Activated CD8-positive, alpha-beta memory T cell treated with anti-CD3 and anti-CD28 coated beads for 4 hours (primary cell): ENCODE measurements at places on chromosomes 1 and 21.

- DNase-seq: no peak
Measured at GRCh38 chr1:176876966-176877515, 287.5 kb downstream of the ASTN1 start.

DNA sequence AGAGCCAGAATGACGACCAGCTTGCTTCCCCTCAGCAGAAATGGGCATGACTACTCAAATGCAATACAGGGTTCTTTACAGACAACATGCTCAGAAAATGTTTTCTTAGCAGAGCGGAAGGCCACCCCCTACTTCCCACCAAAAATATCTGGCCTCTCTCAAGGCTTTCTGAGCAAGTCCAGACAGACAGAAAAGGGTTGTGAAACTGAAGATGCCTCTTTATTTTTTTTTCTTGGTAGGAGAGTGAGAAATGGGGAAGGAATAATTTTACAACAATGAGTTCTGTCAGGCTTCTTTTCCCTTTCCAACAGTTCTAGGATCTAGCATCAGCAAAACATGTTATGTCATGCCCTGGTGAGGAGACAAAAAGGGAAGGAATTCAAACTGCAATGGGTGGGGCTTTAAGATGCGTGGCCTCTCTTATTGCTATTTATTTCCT, 172.0 kb upstream of the CAMK1G start:
- no peak for DNase-seq

GRCh38 chr1:246733704-246734103, 9.5 kb downstream of the SCCPDH start:
- DNase-seq: no peak

DNA sequence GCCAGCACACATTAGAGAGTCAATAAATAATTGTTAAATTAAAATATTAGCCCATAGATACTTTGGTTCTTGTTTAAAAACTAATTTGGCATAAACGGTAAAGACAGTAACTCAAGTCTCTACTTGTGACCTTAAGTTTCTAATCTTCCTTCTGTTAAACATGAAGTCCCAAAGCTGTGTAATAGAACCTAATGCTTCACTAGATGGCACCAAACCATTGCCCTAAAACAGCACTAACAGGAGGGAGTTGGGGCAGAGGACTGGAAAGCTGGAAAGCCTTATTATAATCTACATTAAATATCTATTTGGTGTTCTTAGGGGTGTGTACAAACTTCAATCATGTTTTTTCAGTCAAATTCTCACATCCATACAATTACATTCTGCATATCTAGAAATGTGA, 176.7 kb downstream of the OLFM3 start:
- DNase-seq: no peak

- no peak for DNase-seq
Measured at GRCh38 chr1:21821385-21822019, 9.4 kb downstream of the LDLRAD2 start.

GRCh38 chr1:169108223-169108622, 1.7 kb downstream of the ATP1B1 start:
- DNase-seq: no peak

- DNase-seq: peak; percentile 60
Measured at GRCh38 chr1:16013220-16013907, 4.5 kb downstream of the HSPB7 start.

DNA sequence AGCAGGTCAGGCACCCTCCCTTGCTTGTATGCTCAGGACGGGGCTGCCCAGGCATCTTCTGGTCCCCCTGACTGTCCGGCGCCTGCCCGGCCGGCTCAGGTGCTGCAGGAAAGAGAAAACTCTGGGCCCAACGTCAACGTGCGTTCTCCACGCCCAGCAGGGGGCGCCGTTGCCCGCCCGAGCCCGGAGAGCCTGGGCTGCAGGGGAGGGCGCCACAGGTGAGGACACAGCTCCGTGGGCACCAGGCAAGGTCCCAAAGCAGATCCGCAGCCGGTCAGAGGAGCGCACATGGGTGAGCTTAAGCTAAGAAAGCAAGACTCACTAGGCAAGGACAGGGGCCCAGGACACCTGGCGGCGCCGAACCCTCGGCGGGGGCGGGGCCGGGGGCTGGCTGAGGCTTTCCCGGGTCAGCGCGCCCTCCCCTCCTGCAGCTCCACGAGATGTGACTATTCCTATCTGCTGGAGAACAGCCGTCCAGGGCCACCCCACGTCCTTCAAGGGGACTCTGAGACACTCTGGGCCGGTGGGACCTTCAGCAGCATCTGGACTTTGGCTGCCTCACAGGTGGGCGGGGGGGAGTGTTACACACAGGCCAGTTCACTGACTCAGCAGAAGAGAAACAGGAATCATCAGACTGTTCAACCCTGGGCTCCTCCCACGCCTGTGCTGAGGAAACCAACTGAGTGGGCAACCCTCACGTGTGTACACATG, 29.3 kb downstream of the KRTAP10-1 start:
- DNase-seq: peak; percentile 54

DNA sequence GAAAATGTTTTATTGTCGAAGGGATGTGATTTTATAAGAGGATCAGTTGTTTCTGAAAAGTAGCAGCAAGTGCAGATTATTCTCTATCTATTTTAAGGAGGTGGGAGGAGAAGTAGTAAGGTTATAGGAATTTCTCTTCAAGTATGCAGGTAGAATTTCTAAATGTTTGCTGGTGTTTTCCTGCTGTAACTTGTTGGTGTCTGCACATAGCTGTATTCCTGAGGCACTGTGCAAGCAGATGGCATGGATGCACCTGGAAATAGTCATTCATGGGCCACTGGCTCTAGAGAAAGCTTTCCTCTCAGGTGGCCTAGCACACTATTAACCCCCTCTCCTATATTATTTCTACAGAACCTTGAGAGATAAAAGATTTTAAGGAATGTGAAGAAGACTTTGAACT, 30.3 kb upstream of the PODN start:
- DNase-seq: no peak

DNA sequence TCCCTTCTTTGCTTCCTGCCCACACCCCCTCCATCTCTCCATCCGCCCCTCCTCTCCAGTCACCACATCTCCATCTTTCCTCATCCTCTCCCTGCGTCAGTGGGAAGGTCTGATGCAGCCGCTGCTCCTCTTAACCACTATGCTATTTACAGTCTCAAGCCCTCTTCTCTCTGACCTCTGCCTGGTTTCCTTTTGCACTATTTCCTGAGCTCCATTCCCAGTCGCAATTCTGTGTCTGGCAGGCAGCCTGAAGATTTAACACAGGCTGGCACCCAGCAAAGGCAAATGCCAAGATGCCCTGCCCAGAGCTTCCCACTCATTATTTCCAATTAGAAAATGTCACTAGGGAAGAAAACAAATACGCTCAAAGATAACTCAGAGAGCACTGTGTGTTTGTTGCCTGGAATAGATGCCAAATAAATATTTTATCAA, 89.6 kb upstream of the LPGAT1 start:
- DNase-seq: no peak

GRCh38 chr1:6962478-6962995, 177.3 kb downstream of the CAMTA1 start:
- no peak for DNase-seq
